ENCODE measurements at places on chromosomes 5 and 9.

GRCh38 chr5:155080721-155081120, 67.2 kb downstream of the KIF4B start:
- no peak for DNase-seq

DNA sequence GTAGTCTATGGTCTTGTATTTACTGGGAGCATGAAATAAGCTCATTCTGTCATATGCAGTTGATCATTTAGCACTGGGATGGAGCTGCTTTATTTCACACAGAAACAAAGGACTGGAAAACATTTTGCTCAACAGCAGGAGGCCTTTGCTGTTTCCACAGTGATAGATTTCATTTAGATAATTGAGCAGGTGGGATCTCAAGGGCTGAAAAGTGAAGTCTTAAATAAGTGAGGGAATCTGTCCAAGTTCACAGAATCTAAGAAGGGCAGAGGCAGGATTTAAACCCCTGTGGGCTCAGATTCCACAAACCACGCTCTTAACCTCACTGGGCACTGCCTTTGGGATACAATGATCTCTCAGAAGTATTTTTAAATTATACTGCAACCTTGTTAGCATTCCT, 47.8 kb downstream of the PRLR start:
- DNase-seq = no peak

GRCh38 chr9:127066060-127066850, 56.2 kb downstream of the ANGPTL2 start:
- no peak for DNase-seq

GRCh38 chr5:78647838-78648358, 674 bp downstream of the LHFPL2 start:
- DNase-seq = no peak

DNA sequence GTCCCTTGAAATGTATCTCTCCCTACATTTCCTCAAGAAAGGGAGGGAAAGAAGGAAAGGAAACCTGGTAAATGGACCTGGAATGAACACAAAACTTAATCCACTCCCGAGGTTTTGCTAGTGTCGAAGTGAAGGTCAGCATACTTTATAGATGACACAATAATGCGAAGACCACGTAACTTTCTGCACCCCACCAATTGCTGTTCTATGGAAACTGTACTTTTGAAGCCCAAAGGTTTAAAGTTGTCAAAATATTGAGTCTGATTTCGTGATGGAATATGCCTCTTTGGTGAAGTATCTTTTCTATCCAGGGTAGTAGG, 103.7 kb downstream of the SNCAIP start:
- DNase-seq = no peak

- DNase-seq = no peak
Measured at GRCh38 chr5:175457466-175457865, 13.5 kb upstream of the DRD1 start.

DNA sequence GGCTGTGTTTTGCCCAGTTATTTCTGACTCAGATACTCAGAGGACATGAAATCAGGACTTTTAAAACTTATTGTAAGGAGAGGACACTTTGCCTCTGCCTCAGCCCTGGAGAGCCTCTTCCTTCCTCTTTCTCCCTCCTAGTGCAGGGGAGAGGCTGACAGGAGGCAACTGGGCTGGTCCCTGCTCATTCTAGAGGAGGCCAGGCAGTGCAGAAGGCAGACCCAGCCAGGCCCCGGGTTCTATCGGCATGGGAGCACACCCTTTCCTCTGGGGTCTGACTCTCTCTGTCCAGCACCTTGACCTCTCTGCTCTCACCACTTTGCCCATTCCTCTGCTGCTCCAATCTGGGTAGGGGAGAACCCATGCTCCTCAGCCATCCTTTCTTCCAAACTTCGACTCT, 16.0 kb upstream of the SMIM32 start:
- DNase-seq = no peak

- DNase-seq = no peak
Measured at GRCh38 chr5:112921026-112921832, 798 bp downstream of the REEP5 start.

DNA sequence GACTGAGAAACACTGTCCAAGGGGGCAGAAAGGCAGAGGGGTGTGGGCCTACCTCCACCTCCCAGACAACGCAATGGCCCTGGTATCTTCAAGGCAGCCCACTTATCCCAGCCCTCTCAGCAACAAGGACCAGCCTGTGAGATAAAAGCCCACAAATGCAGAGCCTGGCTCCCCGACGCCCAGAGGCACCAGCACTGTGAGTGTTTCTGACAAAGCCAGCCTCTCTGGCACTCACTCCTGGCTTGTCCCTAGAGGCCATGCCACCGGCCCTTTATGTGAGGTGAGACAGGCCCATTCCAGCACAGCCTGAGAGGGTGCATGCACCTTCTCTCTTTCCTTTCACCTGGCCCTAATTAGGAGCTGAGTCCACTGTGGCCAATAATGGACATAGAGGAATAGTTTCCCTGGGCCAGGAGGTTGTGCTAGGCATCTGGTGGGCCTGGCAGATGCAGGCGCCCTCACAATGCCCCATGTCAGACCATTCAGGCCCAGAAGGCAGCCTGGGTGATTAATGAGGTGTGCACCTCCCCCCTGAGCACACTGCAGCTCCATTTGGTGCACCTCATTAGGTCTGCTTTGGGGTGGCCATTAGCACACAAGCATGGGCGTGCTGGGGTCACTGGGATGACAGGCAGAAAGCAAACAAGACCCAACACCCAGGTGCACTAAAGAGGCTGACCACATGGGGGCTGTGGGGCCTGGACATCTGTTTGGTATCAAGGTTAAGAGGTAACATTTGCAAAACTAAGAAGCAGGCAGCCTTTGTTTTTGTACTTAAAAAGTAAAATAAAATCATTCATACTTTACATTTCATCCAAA, 176.0 kb downstream of the MED10 start:
- DNase-seq = no peak

DNA sequence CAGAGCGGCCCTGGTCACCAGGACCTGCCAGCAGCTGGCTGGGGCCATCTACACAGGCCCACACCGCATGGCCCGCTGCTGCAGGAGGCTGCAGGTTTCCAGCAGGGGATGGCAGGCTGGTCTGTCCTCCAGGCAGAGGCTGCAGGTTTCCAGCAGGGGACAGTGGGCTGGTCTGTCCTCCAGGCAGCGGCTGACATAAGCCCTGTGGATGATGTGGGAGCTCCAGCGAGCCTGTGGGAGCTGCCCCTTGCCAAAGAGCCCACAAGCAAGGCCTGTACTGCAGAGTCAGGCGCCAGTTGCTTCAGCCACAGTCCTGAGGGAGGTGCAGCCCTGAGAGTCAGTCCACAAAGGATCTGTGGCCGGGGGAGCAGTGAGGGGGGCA, 18.5 kb downstream of the TPPP start:
- DNase-seq = no peak

- no peak for DNase-seq
Measured at GRCh38 chr9:96484521-96484931, 34.6 kb downstream of the HABP4 start.
